Heart left ventricle (tissue), 16 donors: ENCODE measurements at places on chromosomes 1 and 21. TPM values are rescaled to one million over a fixed set of nuclear protein-coding genes. Genes with fewer than 3 reads are reported as not detected.

The SIK1 gene
- 0.38 TPM for total RNA-seq

The TCP10L gene
- 3.3 TPM for total RNA-seq

The B3GALT5 gene
- 0.02 TPM for total RNA-seq

DNA sequence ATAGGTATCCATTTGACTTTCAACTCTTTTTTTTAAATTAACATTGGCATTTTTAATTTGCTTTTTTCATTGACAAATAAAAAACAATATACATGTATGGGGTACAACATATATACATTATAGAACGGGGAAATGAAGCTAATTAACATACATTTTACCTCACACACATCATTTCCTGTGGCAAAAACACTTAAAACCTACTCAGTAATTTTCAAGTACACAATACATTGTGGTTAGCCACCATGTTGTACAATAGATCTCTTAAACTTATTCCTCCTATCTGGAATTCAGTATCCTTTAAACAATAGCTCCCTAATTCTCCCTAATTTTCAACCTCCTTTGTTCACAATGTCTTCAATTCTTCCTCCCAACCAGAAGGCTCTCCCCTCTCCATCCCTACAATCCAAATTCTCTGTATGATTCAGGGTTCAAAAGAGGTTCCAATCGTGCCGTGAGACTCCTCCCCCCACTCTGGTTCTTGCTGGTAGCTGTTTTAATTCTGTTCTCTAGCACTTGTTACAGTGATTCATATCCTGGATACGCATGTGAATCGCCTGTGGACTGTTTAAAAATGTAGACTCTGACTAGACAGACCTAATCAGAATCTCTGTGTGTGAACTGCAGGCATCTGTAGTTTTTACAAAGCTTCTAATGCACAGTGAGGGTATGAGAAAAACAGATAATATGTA lies 87.6 kb upstream of the DUSP10 start:
- peaks cover 7% of the 10 kb centered on the region for H3K4me1 ChIP-seq
- DNase-seq, result no peak
- no peak overlapping the region for H3K4me3 ChIP-seq
- no peak overlapping the region for H3K27ac ChIP-seq
- no peaks in the 10 kb centered on the region for H3K36me3 ChIP-seq
- H3K27me3 ChIP-seq, result no peaks in the 10 kb centered on the region

- H3K27ac ChIP-seq, result no peak overlapping the region
- H3K27me3 ChIP-seq, result no peaks in the 10 kb centered on the region
- no peak for DNase-seq
- H3K4me3 ChIP-seq, result no peak overlapping the region
- H3K36me3 ChIP-seq, result no peaks in the 10 kb centered on the region
- no peaks in the 10 kb centered on the region for H3K4me1 ChIP-seq
These were observed 40.2 kb upstream of the SOX13 start for GRCh38 chr1:204032642-204033235.

DNA sequence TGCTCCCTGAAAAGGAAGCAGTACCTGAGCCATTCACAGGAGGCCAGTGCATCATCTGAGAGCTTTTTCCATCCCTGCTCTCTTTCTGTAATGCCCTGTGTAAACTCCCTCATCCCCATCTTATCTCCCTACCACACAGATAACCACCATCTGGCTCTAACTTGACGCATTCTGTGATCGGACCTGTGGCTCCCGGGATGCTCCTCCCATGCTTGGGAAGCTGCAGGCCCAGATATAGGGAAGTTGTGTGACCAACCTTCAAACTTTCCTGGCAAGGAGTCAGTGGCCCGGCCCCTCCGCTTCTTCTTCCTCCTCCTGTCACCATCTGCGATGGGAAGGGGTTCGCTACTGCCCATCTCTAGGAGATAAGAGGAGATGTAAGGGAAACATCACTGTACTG lies 21.1 kb downstream of the MKNK1 start:
- H3K4me1 ChIP-seq, result no peaks in the 10 kb centered on the region
- H3K27me3 ChIP-seq, result no peaks in the 10 kb centered on the region
- H3K4me3 ChIP-seq, result no peak overlapping the region
- DNase-seq, result peak; percentile 50
- H3K36me3 ChIP-seq, result peaks cover 19% of the 10 kb centered on the region
- no peak overlapping the region for H3K27ac ChIP-seq
